ENCODE measurements at places on chromosomes 13 and 19.
A peak's percentile ranks its signal among the peaks of the same experiment; 100 is the strongest.

DNA sequence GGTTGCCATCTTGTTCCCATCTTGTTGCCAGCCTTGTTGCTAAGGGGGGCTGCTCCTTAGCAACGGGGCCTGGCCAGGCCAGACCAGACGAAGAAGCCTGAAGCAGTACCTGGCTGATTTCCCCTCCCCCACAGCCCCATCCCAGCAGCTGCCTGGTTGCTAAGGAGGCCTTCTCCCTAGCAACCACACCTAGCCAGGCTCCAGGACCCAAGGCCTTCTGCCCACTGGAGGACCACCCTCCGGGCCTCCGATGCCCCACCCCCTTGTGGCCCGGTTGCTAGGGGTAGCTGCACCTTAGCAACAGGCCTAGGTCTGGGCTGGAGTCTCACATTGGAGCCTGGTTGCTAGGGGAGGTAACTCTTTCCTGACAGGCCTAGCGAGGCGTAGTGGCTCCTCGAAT, 3.9 kb downstream of the PRRG2 start:
- DNase-seq: no peak

GRCh38 chr19:12766051-12766521, 9.3 kb downstream of the HOOK2 start:
- DNase-seq: peak; percentile 71

- DNase-seq: no peak
These were observed 5.6 kb downstream of the BICRA start for GRCh38 chr19:47614559-47614958.

DNA sequence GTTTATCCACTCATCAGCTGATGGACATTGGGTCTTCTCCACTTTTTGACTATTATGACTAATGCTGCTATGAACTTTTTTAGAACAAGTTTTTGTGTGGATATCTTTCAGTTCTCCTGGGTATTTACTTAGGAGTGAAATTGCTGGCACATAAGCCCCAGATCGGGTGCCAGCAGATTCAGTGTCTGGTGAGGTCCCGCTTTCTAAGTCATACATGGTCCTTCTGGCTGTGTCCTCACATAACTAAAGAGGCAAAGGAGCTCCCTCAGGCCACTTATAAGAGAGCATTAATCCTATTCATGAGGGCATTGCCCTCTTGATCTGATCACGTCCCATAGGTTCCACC, 600 bp upstream of the ZNF226 start:
- DNase-seq: no peak

- DNase-seq: no peak
These were observed 10.0 kb downstream of the ATP7B start for GRCh38 chr13:52001120-52001731.

- DNase-seq: no peak
These were observed 218.7 kb downstream of the KCTD12 start for GRCh38 chr13:76667551-76667950.

All from MG63 (cell line).